ENCODE measurements at places on chromosomes 1 and 21.

- DNase-seq, result no peak
Measured at GRCh38 chr1:48069662-48070395, 72.6 kb upstream of the TRABD2B start.

DNA sequence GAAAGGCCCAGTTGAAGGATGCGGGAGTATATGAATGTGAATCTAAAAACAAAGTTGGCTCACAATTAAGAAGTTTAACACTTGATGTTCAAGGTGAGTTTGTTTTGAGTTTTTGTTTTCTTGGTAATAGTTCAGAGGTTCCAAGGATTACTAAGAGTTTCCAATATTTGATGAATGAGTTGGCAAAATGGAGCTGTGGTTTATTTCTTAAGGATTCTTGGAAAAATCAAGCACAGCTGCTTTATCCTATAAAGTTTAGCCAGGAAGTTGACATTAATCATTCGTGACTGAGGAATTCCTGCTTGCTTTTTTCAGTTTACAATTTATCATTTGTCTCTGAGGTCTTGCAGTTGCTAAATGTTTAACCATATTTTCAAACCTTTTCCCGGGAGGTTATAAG lies 15.1 kb downstream of the VCAM1 start:
- no peak for DNase-seq

GRCh38 chr1:173445164-173445563 lies 32.0 kb upstream of the PRDX6 start:
- DNase-seq, result no peak

DNA sequence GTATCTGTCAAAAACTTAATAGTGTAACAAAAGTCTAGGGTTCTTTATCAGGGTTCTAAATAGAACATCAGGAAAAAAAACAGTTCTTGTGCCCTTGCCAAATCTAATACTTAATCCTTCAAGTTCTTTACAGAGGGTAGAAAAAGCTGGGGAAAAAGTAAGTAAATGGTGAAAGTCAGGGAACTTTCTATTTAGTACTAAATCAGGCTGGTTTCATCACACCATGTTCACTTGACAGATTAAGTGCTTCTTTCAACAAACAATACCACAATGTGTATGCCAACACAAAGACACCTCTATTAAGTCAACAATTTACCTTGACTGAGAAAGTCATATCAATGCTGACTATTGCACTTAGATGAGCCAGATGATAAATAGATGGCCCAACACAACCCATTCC lies 9.7 kb downstream of the DBT start:
- DNase-seq, result no peak

DNA sequence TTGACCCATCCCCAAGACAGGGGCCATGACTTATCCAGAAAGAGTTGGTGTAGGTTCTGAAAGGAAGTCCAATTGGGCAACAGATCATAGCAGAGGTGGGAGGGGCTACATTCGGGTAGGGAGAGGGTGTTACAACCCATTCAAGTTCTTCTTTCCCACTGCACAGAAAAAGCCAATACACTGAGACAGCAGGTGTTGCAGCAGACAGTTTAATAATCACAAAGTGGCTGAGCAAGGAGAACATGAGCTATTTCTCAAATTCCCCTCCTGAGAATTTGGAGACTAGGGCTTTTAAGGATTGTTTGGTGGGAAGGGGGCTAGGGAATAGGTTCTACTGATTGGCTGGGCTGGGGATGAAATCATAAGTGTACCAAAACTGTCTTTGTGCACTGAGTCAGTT lies 328.4 kb upstream of the POU3F1 start:
- DNase-seq, result no peak

DNA sequence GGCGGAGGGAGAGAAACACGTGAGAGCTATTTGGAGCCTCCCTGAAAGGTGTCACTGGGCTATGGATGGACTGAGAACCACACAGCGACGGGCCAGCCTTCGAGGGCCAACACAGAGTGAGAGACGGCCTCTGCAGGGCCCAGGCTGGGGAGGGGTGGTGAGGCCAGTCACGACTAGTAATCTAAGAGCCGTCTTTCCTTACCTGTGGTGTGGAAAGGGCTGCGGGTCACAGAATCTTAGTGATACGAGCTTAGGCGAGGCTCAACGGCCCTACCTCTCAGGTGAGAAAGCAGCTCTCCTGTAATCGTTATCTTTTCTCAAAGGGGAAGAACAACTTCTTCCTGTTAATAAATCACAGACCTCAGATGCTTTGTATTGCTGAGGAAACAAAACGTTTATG lies 33.4 kb upstream of the COX20 start:
- DNase-seq, result no peak

- DNase-seq, result no peak
Measured at GRCh38 chr1:223129229-223129901, 13.7 kb downstream of the TLR5 start.

- DNase-seq, result no peak
Measured at GRCh38 chr1:205344066-205344928, 12.4 kb downstream of the KLHDC8A start.

- DNase-seq, result no peak
Measured at GRCh38 chr1:41476807-41477361, 7.6 kb downstream of the EDN2 start.

- no peak for DNase-seq
Measured at GRCh38 chr1:19439464-19440171, 45.7 kb downstream of the CAPZB start.

All from fibroblast of the conjunctiva (primary cell).